Stimulated activated CD4-positive, alpha-beta T cell treated with anti-CD3 and anti-CD28 coated beads, Interleukin-12 subunit alpha, Interleukin-12 subunit beta, amount 100 ng/mL, for 48 hours (primary cell): ENCODE measurements at places on chromosomes 6 and 20.

- DNase-seq, result no peak
Observed at GRCh38 chr6:168418711-168419121, 22.3 kb upstream of the SMOC2 start.

DNA sequence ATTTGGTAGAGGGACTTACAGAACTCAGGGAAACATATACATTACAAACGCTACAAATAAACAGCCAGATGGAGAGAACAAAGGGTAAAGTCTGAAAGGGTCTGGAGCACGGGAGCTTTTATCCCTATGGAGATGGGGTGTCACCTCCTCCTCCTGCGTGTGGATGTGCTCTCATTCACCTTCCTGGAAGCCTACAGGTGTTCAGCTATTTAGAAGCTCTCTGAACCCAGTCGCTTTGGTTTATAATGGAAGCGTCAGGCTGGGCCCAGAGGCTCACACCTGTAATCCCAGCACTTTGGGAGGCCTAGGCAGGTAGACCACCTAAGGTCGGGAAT, 17.7 kb upstream of the ITCH start:
- no peak for DNase-seq

GRCh38 chr6:142784344-142784743, 160.6 kb downstream of the HIVEP2 start:
- DNase-seq, result no peak

DNA sequence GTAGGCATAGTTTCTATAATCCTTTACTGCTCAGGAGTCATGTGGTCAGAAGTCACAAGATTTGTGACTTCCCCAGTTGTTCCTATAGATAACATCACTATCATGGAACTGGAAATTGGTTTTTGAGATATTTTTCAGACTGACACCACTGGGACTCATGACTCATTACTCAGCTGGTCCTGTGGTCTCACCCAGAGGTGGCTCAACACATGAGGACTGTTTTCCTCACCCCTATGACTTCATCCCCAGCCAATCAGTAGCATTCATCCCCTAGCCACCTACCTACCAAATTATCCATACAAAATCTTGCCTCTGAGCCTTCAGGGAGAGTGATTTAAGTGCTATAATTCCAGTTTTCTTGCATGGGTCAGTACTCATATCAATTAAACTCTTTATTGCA, 1217.7 kb downstream of the EPHA7 start:
- DNase-seq, result no peak

DNA sequence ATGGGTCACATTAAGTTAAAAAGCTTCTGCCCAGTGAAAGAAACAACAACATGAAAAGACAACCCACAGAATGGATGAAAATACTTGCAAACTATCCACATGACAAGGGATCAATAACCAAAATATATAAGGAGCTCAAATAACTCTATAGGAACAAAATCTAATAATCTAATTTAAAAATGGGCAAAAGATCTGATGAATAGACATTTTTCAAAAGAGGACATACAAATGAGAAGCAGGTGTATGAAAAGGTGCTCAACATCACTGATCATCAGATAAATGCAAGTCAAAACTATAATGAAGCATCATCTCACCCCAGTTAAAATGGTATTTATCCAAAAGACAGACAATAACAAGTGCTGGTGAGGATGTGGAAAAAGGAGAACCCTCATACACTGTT, 21.0 kb upstream of the ELMO2 start:
- DNase-seq, result no peak

DNA sequence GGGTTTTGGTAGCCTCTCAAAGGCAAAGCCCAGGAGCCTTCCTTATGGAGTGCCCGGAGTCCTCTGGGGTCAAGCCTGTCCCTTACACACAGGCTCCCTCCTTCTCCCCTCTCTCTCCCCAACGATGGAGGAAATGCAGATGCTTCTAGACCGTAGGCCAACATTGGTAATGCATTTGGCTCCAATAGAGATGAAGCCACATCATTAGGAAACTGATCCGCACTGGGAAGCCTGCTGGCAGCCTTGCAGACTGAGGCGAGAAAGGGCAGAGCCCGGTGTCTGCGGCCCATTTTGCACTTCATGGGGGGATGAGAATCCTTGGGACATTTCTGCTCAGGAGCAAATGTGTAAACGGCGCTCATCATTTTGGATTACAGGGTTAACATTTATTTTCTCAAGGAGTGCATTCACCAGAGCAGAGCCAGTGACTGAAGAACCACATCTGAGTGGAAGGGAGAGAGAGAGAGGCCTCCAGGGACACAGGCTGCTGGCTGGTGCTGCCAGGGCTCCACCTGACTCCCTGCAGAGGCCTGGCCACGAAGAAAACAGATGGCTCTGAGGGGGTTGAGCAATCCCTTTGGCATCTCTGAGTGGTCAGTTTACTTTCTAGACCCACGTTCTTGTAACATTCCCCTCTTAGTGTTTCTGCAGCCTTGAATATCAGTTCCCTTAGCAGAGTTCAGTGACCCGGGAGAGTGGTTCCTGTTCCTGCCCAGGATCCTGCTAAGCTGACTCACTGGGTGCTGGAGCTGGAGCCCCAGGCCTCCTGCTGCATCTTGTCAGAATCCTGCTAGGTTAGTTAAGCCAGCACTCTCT, 4.4 kb upstream of the CST3 start:
- no peak for DNase-seq

GRCh38 chr20:45489083-45489531, 19.6 kb downstream of the WFDC2 start:
- DNase-seq, result no peak

DNA sequence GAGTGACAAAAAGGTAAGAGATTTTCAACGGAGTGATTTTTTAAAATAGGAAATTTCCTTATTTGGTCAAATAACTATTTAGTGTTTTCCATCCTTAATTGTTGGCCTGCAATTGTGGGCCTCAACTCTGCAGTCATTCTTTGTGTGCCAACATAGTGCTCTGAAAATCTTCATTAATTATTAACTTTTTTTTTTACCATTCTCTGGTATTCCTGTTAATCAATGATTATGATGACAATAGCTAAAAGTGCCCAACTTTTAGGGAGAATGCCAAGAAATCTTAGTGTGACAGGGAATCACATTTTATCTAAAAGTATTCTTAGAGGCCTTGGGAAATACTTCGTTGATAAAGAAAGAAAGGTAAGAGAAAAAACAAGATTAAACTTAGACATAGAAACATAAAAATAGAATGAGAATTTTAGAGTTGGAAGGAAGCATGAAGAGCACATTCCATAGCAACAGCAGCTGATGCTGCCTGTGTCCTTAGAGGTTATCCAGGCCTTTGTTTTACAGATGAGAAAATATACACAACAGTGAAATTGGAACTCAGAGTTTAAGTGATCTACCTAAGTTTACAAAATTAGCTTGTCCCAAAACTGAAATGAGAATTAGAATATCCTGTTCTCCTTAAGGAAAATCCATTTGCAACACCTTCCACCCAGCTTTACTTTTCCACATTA, 1.2 kb downstream of the GPRC6A start:
- DNase-seq, result no peak

- DNase-seq, result no peak
Observed at GRCh38 chr6:110613356-110613755, 136.9 kb upstream of the SLC22A16 start.

GRCh38 chr6:2575236-2575635, 175.5 kb downstream of the MYLK4 start:
- no peak for DNase-seq

DNA sequence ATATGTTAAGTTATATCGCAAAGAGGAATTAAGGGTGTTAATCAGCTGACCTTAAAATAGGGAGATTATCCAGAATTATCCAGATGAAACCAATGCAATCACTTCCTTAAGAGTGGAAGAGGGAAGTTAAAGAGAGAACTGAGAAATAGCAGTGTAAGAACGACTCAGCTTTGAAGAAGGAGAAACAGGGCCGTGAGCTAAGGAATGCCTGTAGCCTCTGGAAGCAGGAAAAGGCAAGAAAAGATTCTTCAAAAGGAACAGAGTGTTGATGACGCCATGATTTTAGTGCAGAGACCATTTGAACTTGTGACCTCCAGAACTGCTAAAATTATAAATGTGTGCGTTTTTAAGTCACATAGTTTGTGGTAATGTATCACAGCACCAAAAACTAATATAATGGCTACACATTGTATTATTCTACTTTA, 32.7 kb downstream of the ILRUN start:
- no peak for DNase-seq

- no peak for DNase-seq
Observed at GRCh38 chr6:140281236-140281635, 906.8 kb upstream of the CITED2 start.

GRCh38 chr6:35532126-35532525, 19.4 kb upstream of the TULP1 start:
- no peak for DNase-seq

DNA sequence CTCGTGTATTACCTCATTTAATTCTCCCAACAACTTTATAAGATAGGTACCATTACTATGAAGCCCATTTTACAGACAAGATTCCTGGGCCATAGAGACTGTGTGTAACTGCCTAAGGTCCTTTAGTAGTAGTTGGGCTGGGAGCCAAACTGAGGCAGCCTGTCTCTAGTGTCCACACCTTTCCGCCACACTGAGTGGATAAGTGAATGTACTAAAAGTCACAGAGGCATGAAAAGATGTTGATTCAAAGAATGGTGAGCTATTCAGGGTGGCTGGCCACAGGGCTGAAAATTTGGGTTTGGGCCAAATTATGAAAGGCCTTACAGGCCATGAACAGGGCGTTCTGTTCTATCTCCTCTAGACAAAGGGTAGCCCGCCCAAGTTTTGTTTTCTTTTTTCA, 11.0 kb downstream of the CD24 start:
- no peak for DNase-seq

DNA sequence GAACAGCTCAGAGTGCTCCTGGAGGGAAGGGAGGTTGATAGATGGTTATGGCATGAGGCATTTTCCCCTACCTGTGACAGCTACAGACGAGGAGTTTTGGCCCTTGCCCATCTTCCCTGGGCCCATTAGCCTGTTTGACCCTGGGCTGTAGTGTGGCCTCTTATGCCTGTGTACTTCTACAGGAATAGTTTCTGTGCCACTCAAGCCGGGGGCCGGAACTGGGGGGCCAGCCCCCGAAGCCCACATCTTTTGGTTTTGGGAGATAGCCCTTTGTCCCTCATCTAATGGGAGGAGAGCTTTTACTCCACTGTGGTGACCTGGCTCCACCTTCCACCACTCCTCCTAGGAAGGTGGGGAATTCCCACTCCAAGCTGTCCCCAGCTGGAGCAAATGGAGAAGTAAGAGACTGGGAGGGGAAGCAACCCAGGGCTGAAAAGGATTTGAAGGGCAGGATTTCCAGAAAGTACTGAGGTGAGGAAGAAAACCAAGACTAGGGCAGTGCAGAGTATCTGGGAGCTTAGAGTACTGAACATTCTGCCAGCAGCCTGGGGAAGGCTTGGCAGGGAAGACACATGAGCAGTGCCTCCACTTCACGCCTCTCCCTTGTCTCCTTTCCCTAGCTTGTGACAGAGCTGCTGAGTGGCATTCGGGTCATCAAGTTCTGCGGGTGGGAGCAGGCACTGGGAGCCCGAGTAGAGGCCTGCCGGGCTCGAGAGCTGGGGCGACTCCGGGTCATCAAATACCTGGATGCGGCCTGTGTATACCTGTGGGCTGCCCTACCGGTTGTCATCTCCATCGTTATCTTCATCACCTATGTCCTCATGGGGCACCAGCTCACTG, 6.9 kb downstream of the ABCC10 start:
- DNase-seq, result no peak

GRCh38 chr20:11454966-11455799, 462.5 kb upstream of the BTBD3 start:
- DNase-seq, result no peak

- no peak for DNase-seq
Observed at GRCh38 chr20:63745424-63745805, 5.8 kb downstream of the SLC2A4RG start.
